ENCODE measurements at places on chromosomes 4 and X. TPM values are rescaled to one million over a fixed set of nuclear protein-coding genes. Genes with fewer than 3 reads are reported as not detected.

- H3K27ac ChIP-seq, result no peak overlapping the region
- no peaks in the 10 kb centered on the region for H3K4me1 ChIP-seq
- no peak for DNase-seq
- no peaks in the 10 kb centered on the region for H3K27me3 ChIP-seq
- H3K36me3 ChIP-seq, result no peaks in the 10 kb centered on the region
Observed at GRCh38 chrX:126509923-126510322, 42.7 kb downstream of the DCAF12L1 start.

- H3K27me3 ChIP-seq, result no peaks in the 10 kb centered on the region
- no peaks in the 10 kb centered on the region for H3K4me1 ChIP-seq
- no peaks in the 10 kb centered on the region for H3K36me3 ChIP-seq
- no peak overlapping the region for H3K27ac ChIP-seq
- no peak overlapping the region for H3K4me3 ChIP-seq
Observed at GRCh38 chr4:53671757-53672156, 80.5 kb upstream of the LNX1 start.

DNA sequence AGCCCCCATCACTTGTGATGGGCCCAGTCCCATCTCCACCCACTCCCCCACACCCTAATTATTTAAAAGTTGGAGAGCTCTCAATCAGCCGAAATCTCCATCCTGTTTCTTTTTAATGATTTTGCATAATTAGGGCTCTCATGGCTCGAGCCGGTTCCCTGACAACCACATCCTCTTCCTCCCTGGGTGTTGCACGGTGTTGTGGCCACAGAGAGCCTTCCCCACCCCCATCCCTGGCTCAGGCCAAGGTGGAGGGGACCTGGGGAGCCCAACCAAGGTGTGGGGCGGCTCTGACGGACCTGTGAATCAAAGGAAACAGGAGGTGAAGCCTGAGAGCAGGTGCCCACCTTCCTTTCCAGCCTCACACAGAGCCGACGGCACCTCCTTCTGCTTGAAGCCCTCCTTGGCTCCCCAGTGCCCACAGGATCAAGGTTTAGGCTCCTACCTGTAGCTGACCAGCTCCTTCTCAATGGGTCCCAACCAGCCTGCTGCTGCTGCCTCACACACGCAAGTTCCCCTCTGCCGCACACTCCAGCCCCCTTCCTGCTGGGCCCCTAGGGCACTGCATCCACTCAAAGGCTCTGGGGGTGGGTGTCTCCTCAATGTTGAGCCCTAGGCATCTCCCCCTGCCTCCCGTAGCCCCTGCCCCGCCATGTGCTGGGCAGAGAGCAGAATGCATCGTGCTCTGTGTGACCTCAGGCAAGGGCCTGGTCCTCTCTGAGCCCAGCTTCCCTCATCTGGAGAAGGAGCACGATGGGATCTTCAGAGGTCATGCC is 68.7 kb downstream of the WFS1 start:
- no peaks in the 10 kb centered on the region for H3K4me1 ChIP-seq
- no peak for DNase-seq
- no peak overlapping the region for H3K4me3 ChIP-seq
- H3K27ac ChIP-seq, result no peak overlapping the region

DNA sequence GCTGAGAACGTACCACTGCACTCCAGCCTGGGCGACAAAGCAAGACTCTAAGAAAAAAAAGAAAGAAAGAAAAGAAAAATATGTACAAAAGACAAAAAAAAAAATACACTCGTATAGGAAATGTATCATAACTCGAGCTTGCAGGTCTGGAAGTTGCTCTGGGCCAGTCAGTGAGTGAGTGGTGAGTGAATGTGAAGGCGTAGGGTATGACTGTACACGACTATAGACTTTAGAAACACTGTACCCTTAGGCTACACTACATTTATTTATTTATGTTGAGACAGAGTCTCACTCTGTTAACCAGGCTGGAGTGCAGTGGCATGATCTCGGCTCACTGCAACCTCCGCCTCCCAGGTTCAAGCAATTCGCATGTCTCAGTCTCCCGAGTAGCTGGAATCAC is 29.4 kb downstream of the EVC2 start:
- H3K4me1 ChIP-seq, result no peaks in the 10 kb centered on the region
- DNase-seq, result no peak
- H3K36me3 ChIP-seq, result no peaks in the 10 kb centered on the region

DNA sequence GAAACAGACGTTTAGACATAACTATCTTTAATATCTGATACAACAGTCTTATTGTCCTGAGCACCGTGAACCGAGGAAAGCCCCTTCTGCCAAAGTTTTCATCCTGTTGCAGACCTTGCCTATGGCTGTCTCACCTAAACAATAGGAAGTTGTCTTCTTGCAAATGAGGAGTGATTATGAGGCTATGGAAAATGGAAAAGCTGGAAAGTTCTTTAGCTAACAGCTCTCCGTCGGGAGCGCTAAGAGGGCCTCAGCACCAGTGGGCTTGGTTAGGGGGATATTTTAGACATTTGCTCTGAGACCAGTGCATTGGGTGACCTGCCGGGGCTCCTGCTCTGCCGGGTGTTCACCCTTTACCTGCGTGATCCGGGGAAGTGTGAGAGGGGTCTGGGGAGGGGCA is 28.4 kb downstream of the TMEM131L start:
- no peak overlapping the region for H3K4me3 ChIP-seq
- H3K4me1 ChIP-seq, result peaks cover 20% of the 10 kb centered on the region
- H3K27me3 ChIP-seq, result no peaks in the 10 kb centered on the region

DNA sequence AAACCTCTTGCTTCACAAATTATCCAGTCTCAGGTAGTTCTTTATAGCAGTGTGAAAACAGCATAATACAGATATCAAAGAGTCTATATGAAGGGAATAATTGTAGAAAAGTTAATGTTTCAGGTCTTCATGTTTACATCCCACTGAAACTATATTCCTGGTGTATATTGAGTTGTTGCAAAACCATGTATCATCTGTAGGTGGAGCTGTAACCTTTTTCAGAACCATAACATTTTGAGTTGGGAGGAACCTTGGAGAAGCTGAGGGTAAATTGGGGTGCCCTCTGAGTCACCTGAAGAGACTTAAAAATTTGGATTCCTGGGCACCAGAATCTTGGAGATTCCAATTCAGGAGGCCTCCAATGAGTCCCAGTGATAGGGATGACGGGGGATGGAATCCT is 51.9 kb upstream of the TAPT1 start:
- H3K27ac ChIP-seq, result no peak overlapping the region
- no peaks in the 10 kb centered on the region for H3K36me3 ChIP-seq
- H3K4me1 ChIP-seq, result no peaks in the 10 kb centered on the region
- no peaks in the 10 kb centered on the region for H3K27me3 ChIP-seq
- no peak overlapping the region for H3K4me3 ChIP-seq

VCX3A gene
- total RNA-seq, result not detected

C4orf50 gene
- total RNA-seq, result not detected

UNC5C gene
- total RNA-seq, result 0.11 TPM

WDR45 gene
- total RNA-seq, result 40.5 TPM

ZGRF1 gene
- 37.5 TPM for total RNA-seq

PPBP gene
- not detected for total RNA-seq

GPR34 gene
- total RNA-seq, result not detected

SOX3 gene
- not detected for total RNA-seq

All from A673 (cell line).